ENCODE measurements at places on chromosomes 12 and 14.
A peak's percentile ranks its signal among the peaks of the same experiment; 100 is the strongest.

DNA sequence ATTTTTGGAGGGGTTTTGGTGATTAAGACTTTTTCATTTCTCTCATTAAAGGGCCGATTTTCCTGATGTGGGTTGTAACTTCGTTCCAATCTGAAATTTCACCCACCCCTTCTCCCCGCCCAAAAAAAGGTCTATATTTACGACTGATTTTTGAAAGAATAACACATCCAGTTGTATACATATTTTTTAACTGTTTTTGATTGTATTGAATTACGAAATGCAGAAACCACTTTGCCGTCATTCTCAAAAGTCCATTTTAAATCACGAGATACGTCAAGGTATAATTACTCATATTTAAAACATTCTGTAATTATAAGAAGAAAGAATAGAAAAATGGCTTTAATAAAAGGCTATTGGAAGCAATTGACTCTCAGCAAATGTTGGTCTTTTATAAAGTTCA is 520.7 kb downstream of the MED13L start:
- no peak for DNase-seq

DNA sequence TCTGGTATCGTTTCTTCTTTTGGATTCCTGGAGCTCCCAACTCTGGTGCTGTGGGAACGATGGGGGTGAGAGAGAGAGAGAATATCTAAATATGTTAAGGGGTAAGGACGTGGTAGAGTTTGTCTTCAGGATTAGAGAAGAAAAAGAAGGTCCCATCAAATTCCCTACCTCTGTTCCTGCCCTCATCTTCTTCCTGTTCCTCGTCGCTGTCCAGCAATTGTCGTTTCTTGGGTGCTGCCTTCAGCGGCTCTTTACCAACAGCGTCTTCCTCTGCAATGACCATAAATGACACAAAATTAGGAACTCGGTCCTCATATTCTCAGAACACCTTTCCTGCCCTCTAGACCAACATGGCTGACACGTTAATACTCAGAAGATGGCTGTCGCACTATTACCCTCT is 31.5 kb downstream of the TIMELESS start:
- no peak for DNase-seq

DNA sequence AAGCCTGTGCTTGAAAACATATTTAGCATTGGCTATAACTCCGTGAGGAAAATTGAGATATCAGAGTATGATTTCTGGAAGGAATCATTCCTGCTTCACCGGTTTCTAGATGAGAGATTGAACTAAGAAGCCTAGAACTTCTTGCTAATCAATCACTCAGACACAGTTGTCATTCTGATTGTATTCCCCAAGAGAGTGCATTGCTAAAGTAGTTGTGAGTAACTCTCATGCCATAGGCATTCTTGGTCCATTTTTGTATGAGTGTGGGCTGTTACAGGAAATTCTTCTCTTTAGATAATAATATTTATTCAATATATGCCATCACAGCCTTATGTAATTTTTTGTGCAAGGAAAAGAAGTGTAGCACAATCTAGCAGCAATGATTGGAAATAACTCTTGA is 893.3 kb upstream of the MDGA2 start:
- DNase-seq, result no peak

GRCh38 chr14:72894623-72895378 is 900 bp upstream of the DPF3 start:
- DNase-seq, result no peak

DNA sequence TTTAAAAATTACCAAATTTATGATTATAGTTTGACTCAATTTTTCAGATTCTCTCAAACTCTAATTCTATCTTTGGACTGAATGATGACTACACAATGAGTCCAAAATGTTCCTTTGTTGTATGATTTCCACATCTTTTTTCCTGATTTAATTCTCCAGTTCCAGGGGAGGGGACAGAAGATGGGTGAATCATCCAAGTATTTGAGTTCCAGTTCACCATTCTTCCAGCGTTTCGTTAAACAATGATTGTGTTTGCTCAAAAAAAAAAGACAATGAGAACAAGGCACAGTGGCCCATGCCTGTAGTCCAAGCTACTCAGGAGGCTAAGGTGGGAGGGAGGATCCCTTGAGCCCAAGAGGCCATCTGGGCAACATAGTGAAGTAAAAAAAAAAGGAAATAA is 23.8 kb downstream of the BAZ1A start:
- DNase-seq, result no peak

DNA sequence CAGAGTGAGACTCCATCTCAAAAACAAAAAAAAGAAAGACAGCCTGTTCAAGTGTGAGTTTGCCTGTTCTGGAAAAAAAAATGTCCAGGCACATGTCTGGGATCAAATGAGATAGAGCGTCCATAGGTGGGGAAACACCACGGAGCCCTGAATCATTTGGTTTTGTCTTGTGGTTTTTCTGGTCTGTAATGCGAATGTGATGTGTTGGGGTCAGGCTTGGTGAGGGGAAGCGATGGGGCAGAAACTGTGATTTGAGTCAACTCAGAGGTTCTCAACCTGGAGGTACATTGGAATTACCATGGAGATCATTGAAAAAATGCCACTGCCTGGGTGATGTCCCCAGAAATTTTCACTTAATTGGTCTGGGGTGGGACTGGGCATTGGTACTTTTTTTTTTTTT is 183.9 kb upstream of the PWP1 start:
- DNase-seq, result peak; percentile 9

DNA sequence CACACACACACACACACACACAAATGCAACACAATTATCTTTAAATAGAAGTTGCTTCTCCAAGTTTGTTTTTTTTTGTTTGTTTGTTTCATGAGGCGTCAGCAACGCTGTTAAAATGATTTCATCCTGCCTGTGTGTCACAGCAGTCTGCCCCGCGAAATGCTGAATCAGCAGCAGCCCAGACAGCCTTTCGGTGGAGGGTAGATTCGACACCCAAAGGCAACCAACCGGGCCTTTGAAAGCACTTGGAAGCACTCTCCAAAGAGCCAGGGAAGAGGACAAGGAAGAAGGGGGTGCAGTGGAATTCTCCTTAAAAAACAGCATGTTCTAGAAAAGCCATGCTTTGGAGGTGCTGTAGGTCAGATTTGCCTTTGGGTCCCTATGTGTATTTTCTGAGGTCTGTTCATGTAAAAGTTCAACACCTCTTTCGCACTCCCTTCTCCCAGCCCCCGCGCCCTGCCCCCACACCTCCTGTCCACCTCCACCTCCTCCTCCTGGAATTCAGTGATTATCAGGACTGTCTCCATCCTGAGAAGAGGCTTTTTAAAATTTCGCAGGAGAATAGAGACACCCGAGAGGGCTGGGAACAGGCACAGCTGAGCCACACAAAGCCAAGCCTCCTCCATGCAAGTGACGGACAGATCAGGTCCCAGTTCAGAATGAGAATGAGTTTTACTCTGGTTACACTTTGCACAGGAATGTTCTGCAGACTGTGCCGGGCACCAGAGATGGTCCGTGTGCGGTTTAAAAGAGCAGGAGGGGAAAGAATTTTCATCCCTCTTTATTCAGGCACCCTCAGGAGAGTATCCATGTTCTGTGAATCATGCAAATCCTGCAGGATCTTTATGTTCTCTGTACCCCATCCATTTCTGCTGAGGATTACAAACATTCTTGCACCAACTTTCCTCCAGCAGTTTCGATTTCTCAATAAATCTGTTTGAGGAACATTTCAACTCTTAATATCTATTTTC is 177.9 kb downstream of the ETV6 start:
- no peak for DNase-seq

DNA sequence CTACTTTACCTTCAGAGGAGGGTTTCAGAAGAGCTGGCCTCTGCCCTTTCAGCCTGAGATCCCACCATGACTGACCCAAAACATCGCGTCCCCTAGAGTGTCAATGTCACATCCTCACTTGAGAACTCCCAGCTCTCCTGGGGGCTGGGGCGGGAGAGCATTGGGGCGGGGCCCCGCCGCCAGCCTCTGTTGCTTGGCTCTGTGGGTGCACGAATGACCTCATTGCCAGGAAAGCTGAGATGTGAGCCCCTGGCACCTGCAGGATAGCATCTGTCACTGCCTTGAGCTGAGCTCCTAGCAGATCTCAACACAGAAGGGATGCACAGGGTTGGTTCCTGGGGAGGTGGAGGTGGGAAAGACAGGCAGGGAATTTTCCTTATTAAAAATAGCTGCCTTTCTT is 20.6 kb upstream of the MYL2 start:
- DNase-seq, result no peak

All from GM20000 (cell line).